ENCODE measurements at places on chromosomes 6 and 20. TPM values are rescaled to one million over a fixed set of nuclear protein-coding genes. Genes with fewer than 3 reads are reported as not detected.

DNA sequence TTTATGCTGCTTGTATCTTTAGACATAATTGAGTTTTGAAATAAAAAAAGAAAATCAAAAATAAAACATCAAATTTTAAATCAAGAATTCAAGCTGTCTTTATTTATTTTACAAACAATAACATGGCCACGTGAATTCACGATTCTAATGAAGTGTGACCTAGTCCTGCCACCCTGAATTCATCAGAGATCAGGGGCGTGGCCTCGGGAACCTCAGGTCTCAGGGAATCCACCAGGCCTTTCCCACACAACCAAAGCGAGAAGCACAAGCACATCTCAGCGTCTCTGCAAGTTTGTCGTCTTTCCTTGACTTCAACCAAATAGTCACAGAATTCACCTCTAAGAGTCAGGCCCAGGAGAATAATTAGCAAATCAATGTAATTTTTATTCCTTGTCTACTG is 107.9 kb downstream of the DACT2 start:
- no peak overlapping the region for H3K4me3 ChIP-seq
- no peaks in the 10 kb centered on the region for H3K4me1 ChIP-seq
- no peaks in the 10 kb centered on the region for H3K36me3 ChIP-seq

GRCh38 chr6:163369628-163370365 is 44.7 kb upstream of the QKI start:
- H3K4me1 ChIP-seq: no peaks in the 10 kb centered on the region
- H3K27ac ChIP-seq: no peak overlapping the region

- H3K4me1 ChIP-seq: no peaks in the 10 kb centered on the region
- no peaks in the 10 kb centered on the region for H3K27me3 ChIP-seq
- H3K36me3 ChIP-seq: no peaks in the 10 kb centered on the region
- DNase-seq: no peak
Measured at GRCh38 chr20:14220986-14221385, 116.4 kb downstream of the FLRT3 start.

- H3K4me3 ChIP-seq: no peak overlapping the region
- no peaks in the 10 kb centered on the region for H3K27me3 ChIP-seq
- no peak overlapping the region for H3K27ac ChIP-seq
- DNase-seq: no peak
- no peaks in the 10 kb centered on the region for H3K4me1 ChIP-seq
- H3K36me3 ChIP-seq: no peaks in the 10 kb centered on the region
Measured at GRCh38 chr6:106488494-106489370, 128.2 kb downstream of the CRYBG1 start.

DNA sequence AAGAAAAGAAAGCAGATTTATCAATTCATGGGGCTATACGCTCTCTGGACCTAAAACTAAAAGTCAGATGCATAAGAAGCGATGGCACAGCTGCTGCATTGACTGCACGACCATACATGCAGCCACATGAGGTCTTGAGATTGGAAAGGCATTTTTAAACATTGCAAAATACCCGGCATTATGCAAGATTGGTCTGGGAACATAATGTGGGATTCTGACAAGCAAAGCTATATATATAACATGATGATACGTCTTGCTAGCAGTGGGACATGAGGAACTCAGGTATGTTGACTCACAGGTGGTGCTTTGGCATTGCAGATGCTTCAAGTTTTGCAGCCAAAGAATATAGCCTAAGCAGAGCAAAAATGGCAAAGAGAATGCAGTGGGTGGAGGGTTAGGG is 55.1 kb downstream of the SAMD3 start:
- no peak overlapping the region for H3K27ac ChIP-seq
- no peaks in the 10 kb centered on the region for H3K4me1 ChIP-seq
- no peaks in the 10 kb centered on the region for H3K27me3 ChIP-seq
- no peaks in the 10 kb centered on the region for H3K36me3 ChIP-seq
- no peak overlapping the region for H3K4me3 ChIP-seq
- DNase-seq: no peak

DNA sequence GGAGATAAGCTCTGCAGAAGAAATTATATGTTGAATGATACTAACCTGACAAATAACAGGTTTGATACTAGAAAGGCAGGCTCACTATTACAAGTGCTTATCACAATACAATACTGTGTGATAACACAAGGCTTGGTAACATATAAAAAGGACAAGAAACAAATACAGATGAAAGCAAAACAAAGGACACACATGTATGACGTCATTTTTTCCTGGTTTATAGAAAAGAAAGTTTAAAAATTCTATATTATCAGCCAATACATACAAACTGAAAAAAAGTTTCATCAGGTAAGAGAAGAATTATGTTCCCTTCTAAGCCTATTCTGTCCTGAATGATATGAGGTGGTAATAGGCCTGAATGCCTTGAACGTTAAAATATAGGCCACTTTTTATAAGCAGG is 32.3 kb upstream of the MCM9 start:
- DNase-seq: no peak
- H3K4me3 ChIP-seq: no peak overlapping the region
- no peaks in the 10 kb centered on the region for H3K27me3 ChIP-seq
- H3K36me3 ChIP-seq: no peaks in the 10 kb centered on the region
- H3K27ac ChIP-seq: no peak overlapping the region

DNA sequence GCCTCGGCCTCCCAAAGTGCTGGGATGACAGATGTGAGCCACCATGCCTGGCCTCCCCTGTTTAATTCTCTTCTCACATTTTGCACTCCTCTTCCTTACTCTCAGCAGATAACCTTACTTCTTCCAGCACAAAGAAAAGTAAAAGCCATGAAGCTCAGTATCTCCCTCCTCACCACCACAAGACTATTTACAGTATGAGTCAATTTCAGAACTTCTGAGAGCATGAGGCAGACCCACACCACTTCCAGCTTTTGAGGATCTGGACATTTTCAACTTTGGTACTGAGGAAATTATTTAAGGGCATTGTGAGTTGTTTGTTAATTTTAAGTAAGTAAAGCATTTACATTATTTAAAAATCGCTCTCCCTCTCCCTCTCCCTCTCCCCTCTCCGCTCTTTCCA is 8.0 kb upstream of the SNX3 start:
- no peak overlapping the region for H3K27ac ChIP-seq
- no peaks in the 10 kb centered on the region for H3K36me3 ChIP-seq
- no peaks in the 10 kb centered on the region for H3K27me3 ChIP-seq
- no peak overlapping the region for H3K4me3 ChIP-seq

Gene E2F3
- 3.0 TPM for total RNA-seq

DNA sequence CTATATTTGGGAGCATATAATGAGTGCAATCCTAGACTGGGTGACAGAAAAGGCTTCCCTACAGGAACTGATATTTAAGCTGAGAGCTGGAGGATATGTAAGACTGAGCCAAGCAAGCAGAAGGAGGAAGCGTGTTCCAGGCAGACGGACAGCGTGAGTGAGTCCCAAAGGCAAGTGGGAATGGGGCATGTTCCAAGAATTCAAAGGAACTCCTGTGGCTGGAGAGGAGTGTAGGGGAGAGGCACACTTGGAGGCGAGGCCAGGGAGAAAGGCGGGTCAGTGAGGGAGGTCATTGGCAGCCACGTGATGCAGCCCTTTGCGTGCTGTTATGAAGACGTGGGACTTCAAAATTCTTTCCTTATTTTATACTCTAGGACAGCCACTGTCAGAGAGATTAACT is 27.9 kb upstream of the SGK1 start:
- no peaks in the 10 kb centered on the region for H3K36me3 ChIP-seq
- DNase-seq: no peak

GRCh38 chr20:13543783-13544182 is 94.9 kb downstream of the TASP1 start:
- no peaks in the 10 kb centered on the region for H3K4me1 ChIP-seq
- no peak for DNase-seq
- H3K27me3 ChIP-seq: no peaks in the 10 kb centered on the region
- no peak overlapping the region for H3K4me3 ChIP-seq

- no peak overlapping the region for H3K27ac ChIP-seq
- DNase-seq: no peak
- no peaks in the 10 kb centered on the region for H3K4me1 ChIP-seq
- no peaks in the 10 kb centered on the region for H3K27me3 ChIP-seq
- no peaks in the 10 kb centered on the region for H3K36me3 ChIP-seq
- H3K4me3 ChIP-seq: no peak overlapping the region
Measured at GRCh38 chr6:166023273-166023989, 144.2 kb downstream of the TBXT start.
